ENCODE measurements at places on chromosomes 13 and 19. TPM values are rescaled to one million over a fixed set of nuclear protein-coding genes. Genes with fewer than 3 reads are reported as not detected.

NLRP4 gene
- not detected for total RNA-seq

ADAT3 gene
- 13.7 TPM for total RNA-seq

EPS8L1 gene
- 22.4 TPM for total RNA-seq

CRB3 gene
- not detected for total RNA-seq

DNA sequence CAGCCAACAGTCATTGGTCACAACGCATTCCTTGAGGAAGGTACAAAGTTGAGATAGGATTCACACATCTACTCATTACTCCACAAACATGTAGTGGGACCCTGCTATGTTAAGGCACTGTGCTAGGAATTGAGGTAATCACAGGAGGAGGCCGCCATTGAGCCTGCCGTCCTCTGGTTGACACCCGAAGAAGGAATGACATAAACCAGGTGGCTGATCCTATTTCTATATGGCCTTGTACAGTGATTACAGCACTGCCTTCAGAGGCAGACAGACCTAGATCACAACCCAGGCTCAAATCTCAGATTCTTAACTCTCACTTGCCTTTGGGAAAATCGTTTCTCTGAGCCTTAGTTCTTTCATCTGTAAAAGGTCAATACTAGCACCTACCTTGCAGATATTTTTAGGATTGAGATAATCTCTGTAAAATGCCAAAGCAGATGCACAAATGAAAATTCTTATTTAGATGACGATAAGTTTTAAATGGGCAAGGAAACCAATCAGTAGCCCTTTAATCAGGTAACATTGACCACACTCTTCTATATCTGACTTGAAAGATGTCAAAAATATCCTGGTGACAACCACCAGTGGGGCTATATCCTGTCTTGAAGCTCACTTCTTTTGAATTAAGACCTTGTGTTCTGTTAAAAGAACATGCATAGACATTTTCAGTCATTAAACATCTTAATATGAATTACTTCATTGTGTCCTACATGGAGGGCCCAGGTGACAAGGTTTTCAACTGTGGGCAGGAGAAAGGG is 251.6 kb downstream of the KCTD12 start:
- H3K4me3 ChIP-seq: no peak overlapping the region
- H3K4me1 ChIP-seq: peaks cover 44% of the 10 kb centered on the region
- no peak for DNase-seq
- H3K36me3 ChIP-seq: no peaks in the 10 kb centered on the region
- no peaks in the 10 kb centered on the region for H3K27me3 ChIP-seq

- DNase-seq: no peak
- H3K27me3 ChIP-seq: no peaks in the 10 kb centered on the region
- H3K4me1 ChIP-seq: no peaks in the 10 kb centered on the region
- H3K27ac ChIP-seq: no peak overlapping the region
- H3K36me3 ChIP-seq: no peaks in the 10 kb centered on the region
Measured at GRCh38 chr13:91965511-91965910, 567.1 kb downstream of the GPC5 start.

DNA sequence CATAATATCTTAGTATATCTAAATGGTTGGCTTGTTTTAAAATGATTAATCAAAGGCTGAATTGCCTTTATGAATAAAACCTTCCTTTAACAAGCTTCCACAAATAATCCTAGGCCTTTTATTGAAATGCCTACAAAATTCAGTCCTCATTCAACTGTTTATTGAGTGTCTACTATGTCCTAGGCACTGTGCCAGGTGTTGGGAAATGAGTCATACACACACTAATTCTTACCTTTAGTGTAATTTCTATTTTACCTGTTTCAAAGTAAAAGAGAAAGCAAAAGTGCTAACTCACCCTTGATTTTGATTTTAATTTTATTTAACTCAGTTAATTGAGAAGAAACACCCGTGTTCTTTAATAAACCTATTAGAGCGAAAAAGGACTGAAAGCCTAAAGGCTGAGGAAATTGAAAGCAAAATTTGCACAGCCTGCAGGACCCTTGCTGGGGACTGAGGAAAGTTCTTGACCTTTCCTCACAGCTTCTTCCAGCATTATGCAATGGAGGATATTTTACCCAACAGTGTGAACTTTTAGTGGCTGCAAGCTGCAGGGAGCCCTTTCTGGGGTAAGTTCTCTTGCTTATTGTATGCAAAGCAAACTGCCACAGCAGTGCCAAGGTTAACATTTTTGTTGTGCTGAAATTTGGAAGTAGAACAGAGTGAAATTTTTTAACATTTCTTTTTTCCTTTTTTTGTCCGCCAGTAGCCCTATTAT is 83.1 kb downstream of the B3GLCT start:
- no peak overlapping the region for H3K4me3 ChIP-seq
- DNase-seq: no peak
- no peak overlapping the region for H3K27ac ChIP-seq
- no peaks in the 10 kb centered on the region for H3K27me3 ChIP-seq
- peaks cover 25% of the 10 kb centered on the region for H3K4me1 ChIP-seq
- H3K36me3 ChIP-seq: peaks cover 28% of the 10 kb centered on the region

- H3K27ac ChIP-seq: no peak overlapping the region
- H3K27me3 ChIP-seq: no peaks in the 10 kb centered on the region
- no peak overlapping the region for H3K4me3 ChIP-seq
- H3K36me3 ChIP-seq: no peaks in the 10 kb centered on the region
- no peaks in the 10 kb centered on the region for H3K4me1 ChIP-seq
Measured at GRCh38 chr13:70613295-70613694, 505.0 kb upstream of the KLHL1 start.

- H3K27me3 ChIP-seq: no peaks in the 10 kb centered on the region
- DNase-seq: no peak
- peak overlapping the region; percentile 54 for H3K4me3 ChIP-seq
- peaks cover 83% of the 10 kb centered on the region for H3K4me1 ChIP-seq
- H3K36me3 ChIP-seq: no peaks in the 10 kb centered on the region
- H3K27ac ChIP-seq: peak overlapping the region; percentile 67
Measured at GRCh38 chr19:38665950-38666662, 18.7 kb downstream of the ACTN4 start.

DNA sequence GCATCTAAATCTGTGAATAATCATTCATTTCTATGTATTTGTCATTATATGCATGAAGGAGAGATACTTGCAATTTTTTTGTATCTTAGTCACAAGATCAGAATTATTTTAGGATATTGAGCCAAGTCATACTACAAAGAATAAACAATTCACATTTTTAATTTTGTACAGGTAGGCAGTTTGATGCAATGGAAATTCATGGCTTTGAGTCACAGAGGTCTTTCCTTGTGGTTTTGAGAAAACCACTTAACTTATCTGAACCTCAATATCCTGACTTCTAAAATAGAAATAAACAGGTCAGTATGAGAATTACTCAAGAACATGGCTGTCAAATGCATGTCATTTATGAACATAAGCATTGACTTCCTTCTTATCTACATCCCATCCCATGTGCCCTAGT is 221.4 kb upstream of the SLC10A2 start:
- no peaks in the 10 kb centered on the region for H3K27me3 ChIP-seq
- no peak overlapping the region for H3K4me3 ChIP-seq
- peaks cover 11% of the 10 kb centered on the region for H3K4me1 ChIP-seq
- no peak overlapping the region for H3K27ac ChIP-seq
- no peak for DNase-seq
- no peaks in the 10 kb centered on the region for H3K36me3 ChIP-seq

GRCh38 chr13:21895779-21896178 is 224.9 kb downstream of the FGF9 start:
- no peaks in the 10 kb centered on the region for H3K36me3 ChIP-seq
- H3K27ac ChIP-seq: no peak overlapping the region
- no peak for DNase-seq

GRCh38 chr13:105920370-105920769 is 615.1 kb downstream of the EFNB2 start:
- H3K27ac ChIP-seq: no peak overlapping the region
- no peaks in the 10 kb centered on the region for H3K27me3 ChIP-seq
- peak overlapping the region; percentile 16 for H3K4me3 ChIP-seq
- peaks cover 33% of the 10 kb centered on the region for H3K4me1 ChIP-seq
